ENCODE measurements at places on chromosomes 6 and 20.

DNA sequence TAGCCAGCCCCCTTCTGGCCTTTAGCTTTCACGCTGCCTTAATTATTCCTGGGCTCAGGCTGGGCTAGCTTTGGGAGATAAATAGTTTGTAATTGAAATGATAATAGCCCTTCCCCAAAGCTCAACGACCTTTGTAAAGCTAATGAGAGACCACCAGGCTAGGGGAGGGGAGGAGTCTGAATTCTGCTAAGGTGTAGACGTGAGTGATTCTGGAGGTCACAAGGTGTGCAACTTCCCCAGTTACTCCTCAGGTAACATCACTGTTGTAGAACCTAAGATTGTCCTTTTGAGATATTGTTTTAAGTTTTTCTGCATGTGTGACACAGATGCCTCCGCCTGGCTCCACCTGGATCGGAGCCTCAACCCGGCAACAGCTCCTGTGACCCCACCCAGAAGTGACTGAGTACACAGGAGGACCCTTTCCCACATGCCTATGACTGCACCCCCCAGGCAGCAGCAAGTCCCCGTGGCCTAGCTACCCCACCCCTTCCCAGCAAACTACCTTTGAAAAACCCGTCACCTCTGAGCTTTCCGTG is 5.8 kb upstream of the GPR31 start:
- no peak for DNase-seq

DNA sequence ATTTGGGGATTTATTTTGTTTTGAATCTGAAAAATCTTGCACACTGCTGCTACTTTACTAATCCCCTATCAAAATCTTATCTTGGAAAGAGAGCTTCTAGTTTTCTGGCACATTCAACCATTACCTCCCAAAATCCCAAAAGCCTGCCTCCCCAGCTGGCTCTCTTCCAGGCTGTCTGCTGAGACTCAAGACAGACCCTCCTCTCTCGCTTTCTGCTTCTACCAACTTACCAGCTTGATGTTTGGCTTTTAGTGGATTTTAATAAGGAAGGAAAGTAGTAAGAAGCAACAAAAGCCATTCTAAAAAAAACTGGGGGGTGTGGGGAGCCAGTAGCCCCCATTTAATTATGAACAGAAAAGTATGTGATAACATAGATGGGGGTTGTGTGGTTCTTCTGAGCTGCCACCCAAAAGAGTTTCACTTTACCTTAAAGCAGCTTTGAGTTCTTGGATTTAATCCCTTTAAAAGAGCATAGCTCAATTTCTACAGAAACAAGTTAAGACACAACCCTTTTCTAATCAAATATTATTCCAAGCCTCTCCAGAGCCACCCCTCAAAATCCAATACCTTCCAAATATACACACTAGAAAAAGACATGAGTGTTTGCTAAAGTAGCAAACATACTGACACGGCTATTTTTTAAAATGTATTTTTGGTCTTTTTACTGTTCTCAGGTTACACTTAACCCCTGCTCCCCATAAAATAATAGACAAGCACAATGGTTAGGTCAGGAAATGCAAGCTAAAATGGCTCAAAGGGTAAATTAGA is 71.7 kb downstream of the ATP9A start:
- no peak for DNase-seq

DNA sequence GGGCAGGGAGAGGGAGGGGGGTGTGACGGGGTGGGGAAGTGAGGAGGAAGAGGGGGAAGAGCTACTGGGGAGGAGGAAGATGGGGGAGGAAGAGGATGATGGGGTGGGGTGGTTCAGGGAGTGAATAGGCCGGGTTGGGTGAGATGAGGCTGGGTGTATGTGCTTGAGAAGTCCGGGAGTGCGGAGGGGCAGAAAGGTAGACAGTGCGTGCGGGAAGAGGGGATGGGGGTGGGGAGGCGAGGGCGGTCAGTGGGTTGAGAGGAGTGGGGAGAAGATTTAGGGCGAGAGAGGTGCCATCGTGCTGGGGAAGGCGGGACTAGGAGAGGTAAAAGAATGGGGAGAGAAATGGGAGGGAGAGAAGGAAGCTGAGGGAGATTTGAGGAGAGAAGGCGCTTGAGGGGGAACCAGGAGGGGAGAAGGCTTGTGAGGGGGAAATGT is 30.9 kb upstream of the NOTCH4 start:
- no peak for DNase-seq

DNA sequence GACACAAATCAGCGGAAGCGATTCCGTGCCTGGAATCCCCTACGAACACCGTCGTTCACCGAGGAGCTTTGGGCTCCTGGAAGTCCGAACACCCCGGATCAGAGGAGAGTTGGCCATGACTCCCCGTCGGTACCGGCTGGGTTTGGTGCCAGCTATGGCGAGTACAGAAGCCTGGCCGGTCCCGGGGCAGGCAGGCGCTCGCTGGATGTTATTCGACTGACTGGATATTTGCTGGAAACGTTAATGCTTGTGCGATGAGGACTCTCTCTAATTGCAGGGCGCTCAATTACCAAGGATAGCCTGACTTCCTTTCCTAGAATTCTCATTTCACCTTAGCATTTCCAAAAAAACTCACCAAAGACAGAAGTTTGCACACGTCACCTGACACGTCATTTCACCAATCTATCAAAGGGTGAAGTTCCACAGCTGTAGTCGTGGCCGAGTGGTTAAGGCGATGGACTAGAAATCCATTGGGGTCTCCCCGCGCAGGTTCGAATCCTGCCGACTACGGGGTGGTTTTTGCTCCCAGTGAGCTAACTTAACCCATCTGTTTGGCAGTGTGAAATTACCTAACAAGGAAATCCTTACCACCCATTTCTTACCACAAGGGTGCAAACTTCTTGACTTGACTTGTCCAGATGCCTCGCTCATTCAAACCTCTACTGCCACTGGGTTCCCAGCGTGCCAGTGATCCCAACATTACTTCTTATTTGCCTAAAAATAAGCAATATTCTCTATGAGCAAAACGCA is 22.7 kb upstream of the ZNF184 start:
- DNase-seq, result peak; percentile 17

DNA sequence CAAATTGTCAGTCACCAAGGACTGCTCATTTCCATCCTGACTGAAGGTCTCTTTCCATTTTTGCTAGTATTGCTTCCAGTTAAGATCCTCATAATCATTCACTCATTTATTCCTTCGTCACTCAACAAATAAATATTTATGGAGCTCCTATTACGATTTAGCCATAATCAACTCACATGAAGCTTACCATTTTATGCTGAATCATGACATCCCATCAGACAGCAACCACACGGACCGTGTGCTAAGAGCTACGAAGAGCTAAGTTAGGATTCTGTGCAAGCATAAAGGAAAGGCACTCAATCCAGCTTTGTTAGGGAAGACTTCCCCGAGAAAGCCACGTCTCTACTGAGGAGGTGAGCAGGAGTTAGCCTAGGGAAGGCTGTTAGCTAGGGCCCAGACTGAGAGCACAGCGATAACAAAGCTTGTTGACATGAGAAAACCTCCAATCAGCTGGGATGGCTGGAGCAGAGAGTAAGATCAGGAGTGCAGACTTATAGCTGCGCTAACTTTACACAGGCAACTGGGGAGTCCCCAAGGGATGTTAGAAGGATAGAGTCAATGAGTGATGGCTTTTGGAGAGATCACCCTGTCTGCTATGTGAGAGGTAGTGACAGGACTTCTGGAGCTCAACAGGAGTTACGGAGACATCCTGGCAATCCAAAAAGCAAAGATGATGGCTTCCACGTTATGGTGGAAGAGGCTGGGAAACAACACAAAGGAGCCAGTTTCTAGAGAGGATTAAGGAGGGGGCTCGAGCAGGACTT is 2.6 kb upstream of the GID8 start:
- DNase-seq, result no peak

DNA sequence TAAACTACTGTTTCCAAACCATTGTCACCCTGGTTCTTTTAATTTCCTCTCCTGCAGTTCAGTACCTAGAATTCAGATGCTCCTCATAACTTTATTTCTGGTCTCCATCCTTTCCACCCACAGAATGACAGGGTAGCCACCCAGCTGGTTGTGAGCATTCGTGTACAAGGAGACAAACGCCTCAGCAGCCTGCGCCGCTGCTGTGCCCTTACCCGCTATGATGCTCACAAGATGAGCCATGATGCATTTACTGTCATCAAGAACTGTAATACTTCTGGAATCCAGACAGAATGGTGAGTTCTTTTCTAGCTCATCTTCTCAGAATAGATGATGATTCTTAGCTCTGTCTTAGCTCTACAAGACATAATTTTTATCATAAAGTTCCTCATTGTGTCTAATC is 18.6 kb downstream of the GTPBP2 start:
- no peak for DNase-seq

- DNase-seq, result no peak
These were observed 158.1 kb upstream of the ZNF217 start for GRCh38 chr20:53751620-53752318.

DNA sequence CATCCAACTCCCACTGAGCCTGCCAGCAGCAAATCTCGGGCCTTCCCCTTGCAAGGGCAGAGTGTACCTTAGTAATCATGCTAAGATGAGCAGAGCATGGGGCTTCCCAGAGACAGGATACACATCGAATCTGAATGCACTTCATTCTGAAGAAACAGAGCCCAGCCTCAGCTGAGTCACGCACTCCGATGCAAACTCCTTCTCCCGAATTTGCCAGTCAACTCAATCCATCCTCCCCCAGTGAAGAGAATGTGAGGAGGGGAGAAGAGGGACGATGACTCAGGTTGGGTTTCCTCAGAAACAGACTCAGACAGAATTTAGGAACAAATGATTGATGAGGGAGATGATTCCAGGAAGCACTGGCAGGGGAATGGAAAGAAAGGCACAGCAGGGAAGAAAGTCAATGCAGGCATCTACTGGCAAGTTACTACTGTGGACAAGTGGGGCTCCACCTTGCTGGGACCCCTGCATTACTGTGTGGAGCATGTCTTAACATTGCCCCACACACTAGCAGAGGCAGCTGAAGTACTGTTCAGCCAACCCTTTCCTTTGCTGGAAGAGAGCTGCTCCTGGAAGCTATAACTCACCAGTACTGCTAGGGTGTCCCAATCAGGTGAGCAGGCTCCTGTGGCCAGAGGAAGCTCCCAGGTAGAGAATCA is 251.6 kb downstream of the ADGB start:
- DNase-seq, result peak; percentile 43

GRCh38 chr6:138005846-138006245 is 101.4 kb downstream of the PERP start:
- no peak for DNase-seq
